ENCODE measurements at places on chromosomes 3 and 15. TPM values are rescaled to one million over a fixed set of nuclear protein-coding genes. Genes with fewer than 3 reads are reported as not detected.

ATP13A5 gene
- total RNA-seq: not detected

CXCR6 gene
- total RNA-seq: not detected

SLC6A6 gene
- 85.5 TPM for total RNA-seq

IL12A gene
- 1.1 TPM for total RNA-seq

EIF1B gene
- total RNA-seq: 58.9 TPM

NR1I2 gene
- not detected for total RNA-seq

IL5RA gene
- not detected for total RNA-seq

ZIC4 gene
- total RNA-seq: not detected

GOLGA6L7 gene
- total RNA-seq: not detected
